LoVo (cell line): ENCODE measurements at places on chromosomes 2 and 18.

DNA sequence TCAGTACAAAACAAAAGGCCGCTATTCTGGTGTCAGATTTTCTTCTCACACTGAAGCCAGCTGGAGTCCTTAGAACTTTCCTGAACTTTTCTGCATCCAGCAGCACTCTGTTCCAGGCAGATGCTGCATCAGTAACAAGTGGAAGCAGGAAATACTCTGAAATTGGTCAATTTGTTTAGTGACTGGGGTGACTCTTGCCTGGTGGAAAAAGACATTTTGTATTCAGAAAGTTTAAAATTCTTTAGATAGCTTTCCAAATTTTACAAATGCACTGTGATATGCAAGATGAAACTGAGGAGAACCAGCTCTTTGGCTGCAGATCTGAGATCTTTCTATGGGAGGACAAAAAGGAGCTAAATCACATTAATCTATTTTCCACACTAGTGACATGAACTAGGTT lies 385.7 kb downstream of the NRXN1 start:
- no peak for DNase-seq

DNA sequence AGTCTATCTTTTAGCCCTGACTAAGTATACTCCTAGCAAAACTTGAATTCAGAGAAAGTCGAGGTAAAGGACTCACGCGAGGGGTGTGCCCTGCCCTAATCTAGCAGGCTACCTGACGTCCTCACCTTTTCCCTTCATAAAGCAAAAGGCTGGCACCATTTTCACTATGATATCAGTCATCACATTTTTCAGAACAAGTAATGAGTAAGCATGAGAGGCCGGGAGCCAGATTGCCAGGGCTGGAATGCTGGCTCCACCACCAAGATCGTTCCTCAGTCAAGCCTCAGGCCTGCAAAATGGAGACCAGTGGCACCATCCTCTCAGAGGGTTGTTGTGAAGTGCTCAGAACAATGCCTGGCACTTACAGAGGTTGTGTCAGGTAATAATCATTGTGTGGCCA lies 18.7 kb upstream of the NCKAP5 start:
- no peak for DNase-seq

GRCh38 chr18:35835366-35835765 lies 137.1 kb upstream of the RMP24 start:
- no peak for DNase-seq

DNA sequence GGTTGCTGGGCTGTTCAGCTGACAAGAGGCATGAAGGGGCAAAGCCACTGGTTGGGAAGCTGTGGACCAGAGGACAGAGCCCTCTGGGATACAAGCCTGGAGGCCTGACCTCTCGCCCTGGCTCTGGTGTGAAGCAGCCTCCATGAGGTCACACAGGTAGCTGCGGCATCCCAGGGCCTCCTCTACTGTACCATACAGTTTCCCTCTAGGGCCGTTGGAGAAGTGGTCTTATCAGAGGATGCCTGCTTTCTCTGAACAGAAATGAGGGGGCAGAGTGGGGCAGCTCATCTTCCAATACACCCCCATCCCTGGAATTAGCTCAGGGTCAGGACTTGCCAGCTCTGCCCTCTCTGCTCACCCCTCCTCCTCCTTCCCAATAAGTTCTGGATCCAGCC lies 135.1 kb upstream of the SMAD2 start:
- no peak for DNase-seq

GRCh38 chr2:80001701-80002101 lies 302.9 kb downstream of the LRRTM1 start:
- no peak for DNase-seq

DNA sequence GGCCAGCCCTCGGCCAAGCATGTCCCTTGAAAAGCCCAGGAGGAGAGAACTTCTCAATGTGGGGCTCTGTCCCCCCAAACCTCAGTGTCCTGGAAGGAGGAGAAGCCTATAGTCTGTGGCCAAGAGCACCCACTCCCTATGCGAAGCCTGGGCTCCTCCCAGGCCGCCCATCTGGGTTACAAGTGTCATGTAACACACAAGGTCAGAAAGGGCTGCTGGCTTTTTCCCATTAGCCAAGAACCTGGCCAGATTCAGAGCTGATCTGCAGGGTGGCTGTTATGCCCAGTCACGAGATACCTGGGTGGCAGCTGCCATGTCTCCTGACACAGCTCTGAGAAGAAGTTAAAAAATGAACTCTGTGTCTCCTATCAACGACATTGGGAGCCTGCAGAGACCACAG lies 170.7 kb downstream of the TNS1 start:
- no peak for DNase-seq

- DNase-seq, result no peak
Measured at GRCh38 chr2:52253416-52253980, 1221.6 kb upstream of the NRXN1 start.

DNA sequence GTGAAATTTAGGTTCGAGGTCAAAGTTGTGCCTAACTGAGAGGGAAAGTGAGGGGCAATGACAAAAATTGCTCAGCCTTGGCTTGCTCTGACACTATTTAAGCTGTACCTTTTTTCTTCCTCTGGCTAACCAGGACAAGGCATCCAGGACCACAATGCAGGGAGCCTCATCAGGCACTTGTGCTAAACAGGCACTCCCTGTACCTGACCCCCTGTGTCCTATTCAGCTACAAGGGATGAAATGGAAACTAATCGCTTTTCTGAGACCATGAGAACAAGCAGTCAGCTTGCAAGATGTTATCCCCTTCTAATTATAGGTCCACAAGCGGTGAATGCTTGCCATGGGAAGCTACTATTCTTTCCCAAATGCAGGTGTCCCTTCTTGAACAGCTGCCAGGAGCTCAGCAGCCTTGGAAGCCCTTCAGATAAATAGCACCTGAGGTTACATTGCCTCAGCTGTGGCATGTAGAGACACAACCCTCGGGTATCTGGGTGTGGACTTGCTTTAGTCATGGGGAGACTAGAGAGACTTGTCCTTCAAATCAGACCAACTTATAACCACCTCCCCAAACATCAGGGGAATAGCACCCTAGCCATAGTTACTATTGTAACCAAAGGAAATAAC lies 19.1 kb upstream of the ITGA6 start:
- peak; percentile 86 for DNase-seq

- no peak for DNase-seq
Measured at GRCh38 chr18:58557008-58557435, 71.9 kb downstream of the ALPK2 start.

DNA sequence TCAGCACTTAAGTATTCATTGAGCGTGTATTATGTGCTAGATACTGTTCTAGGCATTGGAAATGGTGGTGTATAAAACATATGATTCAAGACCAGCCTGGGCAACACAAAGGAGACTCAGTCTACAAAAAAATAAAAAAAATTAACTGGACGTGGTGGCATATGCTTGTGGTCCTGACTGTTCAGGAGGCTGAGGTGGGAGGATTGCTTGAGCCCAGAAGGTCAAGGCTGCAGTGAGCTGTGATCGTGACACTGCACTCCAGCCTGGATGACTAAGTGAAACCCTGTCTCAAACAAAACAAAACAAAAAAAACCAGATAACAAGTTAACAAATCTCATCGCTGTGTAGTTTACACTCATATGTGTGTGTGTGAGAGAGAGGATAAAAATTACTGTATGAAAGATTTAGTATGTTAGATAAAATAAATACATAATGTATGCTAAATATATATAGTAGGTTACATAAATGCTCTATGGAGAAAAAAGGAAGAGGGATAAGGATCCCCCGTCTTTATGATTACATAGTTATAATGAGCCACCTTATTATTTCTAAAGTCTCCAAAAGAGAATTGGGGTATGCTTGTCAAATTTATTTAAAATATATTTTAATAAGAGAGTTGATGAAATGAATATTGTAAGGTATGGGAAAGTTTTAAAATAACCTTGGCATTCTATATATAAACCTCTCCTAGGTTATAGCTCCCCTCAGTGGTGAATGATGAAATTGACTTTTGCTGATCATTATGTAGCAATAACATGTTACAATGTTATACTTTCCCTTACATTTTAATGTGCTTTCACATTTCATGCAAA lies 69.2 kb downstream of the EHBP1 start:
- DNase-seq, result peak; percentile 55

- no peak for DNase-seq
Measured at GRCh38 chr2:236073867-236074655, 94.1 kb downstream of the GBX2 start.

GRCh38 chr2:4827836-4828235 lies 864.3 kb upstream of the SOX11 start:
- DNase-seq, result no peak

- no peak for DNase-seq
Measured at GRCh38 chr2:106195981-106196380, 1.9 kb upstream of the UXS1 start.

DNA sequence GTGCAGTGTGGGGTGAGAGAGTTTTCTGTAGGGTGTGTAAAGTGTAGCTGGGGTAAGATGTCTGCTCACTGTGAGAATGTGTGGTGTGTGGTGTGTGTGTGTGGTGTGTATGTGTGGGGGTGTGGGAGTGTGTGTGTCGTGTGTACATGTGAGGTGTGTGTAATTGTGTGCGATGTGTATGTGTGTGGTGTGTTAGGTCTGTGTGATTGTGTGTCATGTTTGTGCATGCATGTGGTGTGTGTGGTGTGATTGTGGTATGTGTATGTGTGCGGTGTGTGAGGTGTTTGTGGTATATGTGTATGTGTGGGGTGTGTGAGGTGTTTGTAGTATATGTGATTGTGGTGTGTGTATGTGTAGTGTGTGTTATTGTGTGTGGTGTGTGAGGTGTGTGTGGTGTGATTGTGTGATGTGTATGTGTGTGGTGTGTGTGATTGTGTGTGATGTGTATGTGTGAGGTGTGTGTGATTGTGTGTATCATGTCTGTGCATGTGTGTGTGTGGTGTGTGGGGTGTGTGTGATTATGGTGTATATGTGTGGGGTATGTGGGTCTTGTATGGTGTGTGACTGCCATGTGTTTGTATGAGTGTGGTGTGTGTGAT lies 241.7 kb upstream of the HDAC4 start:
- no peak for DNase-seq

GRCh38 chr18:76674596-76674995 lies 147.8 kb upstream of the ZNF236 start:
- no peak for DNase-seq

- DNase-seq, result peak; percentile 57
Measured at GRCh38 chr2:36371928-36372391, 16.4 kb downstream of the CRIM1 start.

DNA sequence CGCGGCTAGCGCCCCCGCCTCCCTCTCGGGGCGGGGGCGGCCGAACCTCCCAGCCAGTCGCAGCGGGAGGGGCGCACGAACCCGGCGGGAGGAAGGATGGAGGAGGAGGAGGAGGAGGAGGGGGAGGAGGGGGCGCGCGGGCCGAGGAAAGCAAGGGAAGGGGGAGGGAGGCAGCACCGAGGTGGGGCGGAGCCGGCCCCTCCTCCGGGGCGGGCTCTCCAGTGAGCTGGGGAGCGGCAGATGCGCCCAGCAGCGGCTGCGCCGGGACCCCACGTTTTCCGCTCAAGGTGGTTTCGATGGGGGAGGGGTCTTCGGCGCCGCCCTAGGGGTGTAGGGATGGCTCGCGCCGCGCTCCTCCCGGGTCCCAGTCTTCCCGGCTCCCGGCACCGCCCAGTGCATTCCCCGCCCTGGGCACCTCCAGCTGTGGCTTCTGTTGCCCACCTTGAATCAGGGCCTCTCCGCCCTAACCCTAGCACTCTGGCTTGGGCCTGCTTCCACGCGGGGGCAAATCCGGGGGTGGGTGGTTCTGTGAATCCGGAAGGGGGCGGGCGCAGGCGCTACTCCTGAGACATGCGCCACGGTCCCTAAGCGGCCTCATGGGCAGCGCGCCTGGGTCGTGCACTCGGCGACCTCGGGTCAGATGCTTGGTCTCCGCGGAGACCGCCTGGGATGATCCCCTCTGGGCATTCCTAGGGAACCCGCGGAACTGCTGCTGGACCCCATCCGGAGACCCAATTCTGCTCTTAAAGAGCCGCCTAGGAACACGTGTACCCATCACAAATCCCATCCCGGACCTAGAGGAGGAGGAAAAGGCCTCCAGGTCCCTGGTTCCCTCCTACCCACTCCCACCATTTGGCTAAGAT lies at the start of gene FBXO41:
Gene FBXO41, minus strand, starts transcription at position 183 of the 863 bp plus-strand sequence. CDS start 14,848 bp downstream, outside the sequence.
- DNase-seq, result peak; percentile 78

GRCh38 chr18:52435301-52435700 lies 95.3 kb downstream of the DCC start:
- no peak for DNase-seq

- DNase-seq, result no peak
Measured at GRCh38 chr18:61738488-61738887, 154.3 kb downstream of the RNF152 start.

DNA sequence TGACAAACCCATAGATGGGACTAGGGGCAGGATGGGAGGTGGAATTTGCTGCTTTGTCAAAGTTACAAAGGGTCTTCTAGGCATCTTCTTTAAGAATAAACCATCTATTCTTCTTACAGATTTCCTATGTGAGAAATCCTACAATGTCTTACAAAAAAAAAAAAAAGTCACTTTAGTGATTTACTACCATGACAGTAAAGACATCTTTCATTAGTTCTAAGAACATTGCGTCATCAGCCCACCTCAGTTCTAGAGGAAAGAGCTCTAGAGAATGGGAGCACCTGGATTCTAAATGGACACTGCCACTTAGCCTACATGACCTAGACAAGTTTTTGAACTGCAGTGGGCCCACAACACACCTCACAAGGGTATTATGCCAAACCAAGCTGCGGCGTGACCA lies 172.0 kb downstream of the MYO5B start:
- no peak for DNase-seq

DNA sequence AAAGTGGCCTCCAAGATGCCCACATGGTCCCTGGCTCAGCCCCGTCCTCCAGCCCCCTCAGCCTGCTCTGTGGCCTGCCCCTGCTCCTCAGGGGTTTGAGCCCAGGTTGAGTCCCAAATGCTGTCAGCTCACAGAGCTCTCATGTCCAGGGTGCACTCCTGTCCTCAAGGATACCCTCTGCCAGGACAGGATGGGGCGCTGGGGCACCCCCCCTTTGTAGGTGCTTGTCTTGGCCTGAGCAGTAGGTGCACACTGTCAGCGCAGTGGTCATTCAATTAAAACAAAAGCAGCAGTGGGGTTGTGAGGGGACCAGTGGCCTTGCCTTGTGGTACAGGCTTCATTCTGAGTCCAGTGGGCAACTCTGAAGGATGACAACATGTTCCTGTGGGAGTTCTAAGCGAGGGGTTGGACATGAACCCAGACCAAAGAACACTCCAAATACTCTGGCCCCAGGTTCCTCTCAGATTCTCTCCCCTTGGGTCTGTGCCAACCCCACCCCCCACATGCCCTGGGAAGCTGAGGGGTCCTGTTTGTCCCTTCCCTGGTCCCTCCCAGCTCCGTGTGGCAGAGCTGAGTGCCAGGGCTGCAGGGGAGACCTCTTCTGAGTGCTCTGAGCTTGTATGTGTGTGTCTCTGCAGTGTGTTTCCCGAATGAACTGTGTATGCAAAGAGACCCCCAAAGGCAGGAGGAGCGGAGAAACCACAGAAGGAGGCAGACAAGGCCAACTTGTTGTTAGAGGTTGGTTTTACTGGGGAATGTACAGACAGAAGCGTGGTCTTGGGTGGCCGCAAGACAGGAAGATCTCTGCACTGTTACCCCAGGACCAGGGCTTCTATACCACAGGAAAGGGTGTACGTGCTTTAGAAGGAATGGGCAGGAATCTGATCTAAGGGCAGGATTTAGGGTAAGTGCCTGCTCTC lies 155.6 kb upstream of the HS6ST1 start:
- DNase-seq, result no peak
